ENCODE measurements at places on chromosomes 13 and 19. TPM values are rescaled to one million over a fixed set of nuclear protein-coding genes. Genes with fewer than 3 reads are reported as not detected.

The ZNF585A gene
- total RNA-seq, result 12.8 TPM

The MISP gene
- total RNA-seq, result 0.14 TPM

The ZNF491 gene
- 9.8 TPM for total RNA-seq

The LIM2 gene
- not detected for total RNA-seq

The CD22 gene
- total RNA-seq, result not detected

The HAUS5 gene
- total RNA-seq, result 55.9 TPM

The ZNF865 gene
- total RNA-seq, result 20.3 TPM

The ZNF730 gene
- 26.2 TPM for total RNA-seq

The KCNC3 gene
- 4.0 TPM for total RNA-seq

The ZNF541 gene
- total RNA-seq, result not detected

The ZNF844 gene
- total RNA-seq, result 9.4 TPM

The TTC9B gene
- 1.7 TPM for total RNA-seq

The MAMSTR gene
- total RNA-seq, result 2.6 TPM

The BRME1 gene
- 15.1 TPM for total RNA-seq

The LIN7B gene
- total RNA-seq, result 7.5 TPM

The ARRDC5 gene
- not detected for total RNA-seq

The PIBF1 gene
- 24.7 TPM for total RNA-seq

The ZNF382 gene
- 24.7 TPM for total RNA-seq

The PMIS2 gene
- total RNA-seq, result not detected

Measured in neural crest cell (in vitro differentiated cells).